ENCODE measurements at places on chromosomes 7 and 10. TPM values are rescaled to one million over a fixed set of nuclear protein-coding genes. Genes with fewer than 3 reads are reported as not detected.

The MBLAC1 gene
- total RNA-seq = 0.43 TPM

The NRP1 gene
- total RNA-seq = 152 TPM

The AS3MT gene
- 2.3 TPM for total RNA-seq

The SLC16A9 gene
- total RNA-seq = not detected

The PDE1C gene
- 43.1 TPM for total RNA-seq

The STEAP2 gene
- 30.6 TPM for total RNA-seq

The GPRIN2 gene
- total RNA-seq = not detected

The TBX20 gene
- not detected for total RNA-seq

The GGCT gene
- 40.0 TPM for total RNA-seq

The FAM149B1 gene
- 23.3 TPM for total RNA-seq

The TOMM7 gene
- total RNA-seq = 84.1 TPM

The KLF14 gene
- not detected for total RNA-seq

The STK31 gene
- total RNA-seq = not detected

The ADCY1 gene
- not detected for total RNA-seq

The MYPN gene
- total RNA-seq = 14.5 TPM

The OR9A2 gene
- total RNA-seq = not detected

The PRKCQ gene
- total RNA-seq = not detected

The CLRN3 gene
- not detected for total RNA-seq

The MGAM2 gene
- total RNA-seq = not detected

The WIPF3 gene
- total RNA-seq = not detected

The PCDH15 gene
- not detected for total RNA-seq

The CALHM3 gene
- total RNA-seq = not detected

The TMEM270 gene
- total RNA-seq = not detected

The FKBP6 gene
- not detected for total RNA-seq

The AQP1 gene
- 0.54 TPM for total RNA-seq

The WDR11 gene
- total RNA-seq = 61.8 TPM

The TUBAL3 gene
- not detected for total RNA-seq

The LMBR1 gene
- 26.7 TPM for total RNA-seq

The ZNF746 gene
- 20.6 TPM for total RNA-seq

The HOXA5 gene
- 0.25 TPM for total RNA-seq

The PTTG1IP2 gene
- total RNA-seq = not detected

The OR2A5 gene
- not detected for total RNA-seq

The PNLIPRP2 gene
- total RNA-seq = not detected

The BEND7 gene
- 5.8 TPM for total RNA-seq

The PRF1 gene
- total RNA-seq = not detected

Data from GM23248 (cell line).